HFFc6 (cell line): ENCODE measurements at places on chromosomes 13 and 19. TPM values are rescaled to one million over a fixed set of nuclear protein-coding genes. Genes with fewer than 3 reads are reported as not detected.
A peak's percentile ranks its signal among the peaks of the same experiment; 100 is the strongest.

The GPR42 gene
- not detected in 3 replicates for total RNA-seq

The LRRC4B gene
- total RNA-seq = 0.07 to 0.14 TPM in 2 of 3 replicates, not detected in the other

GRCh38 chr19:45595814-45596213 lies 6.2 kb downstream of the GPR4 start:
- peak; percentile 26 for DNase-seq

GRCh38 chr19:55088021-55088451 lies 12.4 kb downstream of the EPS8L1 start:
- no peak for DNase-seq
